ENCODE measurements at places on chromosomes 3 and 15.
A peak's percentile ranks its signal among the peaks of the same experiment; 100 is the strongest.

- no peak for DNase-seq
These were observed 471.2 kb upstream of the TGFBR2 start for GRCh38 chr3:30135190-30135589.

- no peak for DNase-seq
These were observed 31.7 kb downstream of the ATP2C1 start for GRCh38 chr3:130925628-130926027.

GRCh38 chr3:52311576-52312119, 4.5 kb upstream of the DNAH1 start:
- peak; percentile 5 for DNase-seq

DNA sequence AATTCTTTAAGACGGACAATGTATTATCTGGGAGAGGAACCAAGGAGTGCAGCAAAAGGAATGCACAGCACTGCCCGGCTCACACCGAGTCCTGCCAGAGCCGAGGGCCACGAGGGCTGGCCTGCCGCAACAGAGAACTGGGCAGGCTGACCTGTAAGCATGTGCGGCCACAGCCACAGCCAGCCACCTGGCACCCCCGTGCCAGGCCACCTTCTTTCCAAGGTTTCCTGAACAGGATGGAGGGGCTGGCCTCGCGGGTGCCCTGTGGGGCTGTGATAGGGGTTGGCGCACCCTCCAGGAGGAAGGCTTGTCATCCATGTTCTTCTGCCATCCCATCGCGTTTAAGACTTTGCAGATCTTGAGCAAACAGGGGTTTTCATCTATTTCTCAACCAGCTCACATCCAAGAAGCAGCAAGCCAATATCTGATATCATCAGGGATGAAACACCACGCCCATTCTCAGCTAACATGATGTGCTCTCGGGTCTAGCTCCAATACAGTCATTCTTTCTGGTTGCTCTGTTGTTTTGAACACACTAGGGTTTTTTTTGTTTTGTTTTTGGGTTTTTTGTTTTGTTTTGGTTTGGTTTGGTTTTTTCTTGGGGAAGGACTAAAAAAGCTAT, 10.2 kb downstream of the CA12 start:
- DNase-seq = no peak

DNA sequence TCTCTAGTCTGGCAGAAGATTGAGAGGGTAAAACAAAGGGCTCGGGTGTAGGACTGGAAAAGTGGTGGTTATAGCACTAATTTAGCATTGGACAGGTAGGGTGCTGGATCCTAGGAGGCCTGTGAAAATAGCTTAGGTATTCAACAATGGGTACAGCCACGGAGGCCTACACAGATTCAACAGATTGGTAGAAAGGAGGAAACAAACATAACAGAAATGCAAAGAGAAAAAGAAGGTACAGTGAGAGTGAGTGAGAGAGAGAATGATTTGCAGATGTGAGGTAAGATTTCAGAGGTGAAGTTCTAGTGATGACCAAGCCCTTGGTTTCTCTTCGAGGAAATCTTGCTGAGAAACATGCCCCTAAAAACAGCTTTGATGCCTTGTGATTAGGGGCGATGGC, 37.9 kb downstream of the ADIPOQ start:
- DNase-seq = no peak

DNA sequence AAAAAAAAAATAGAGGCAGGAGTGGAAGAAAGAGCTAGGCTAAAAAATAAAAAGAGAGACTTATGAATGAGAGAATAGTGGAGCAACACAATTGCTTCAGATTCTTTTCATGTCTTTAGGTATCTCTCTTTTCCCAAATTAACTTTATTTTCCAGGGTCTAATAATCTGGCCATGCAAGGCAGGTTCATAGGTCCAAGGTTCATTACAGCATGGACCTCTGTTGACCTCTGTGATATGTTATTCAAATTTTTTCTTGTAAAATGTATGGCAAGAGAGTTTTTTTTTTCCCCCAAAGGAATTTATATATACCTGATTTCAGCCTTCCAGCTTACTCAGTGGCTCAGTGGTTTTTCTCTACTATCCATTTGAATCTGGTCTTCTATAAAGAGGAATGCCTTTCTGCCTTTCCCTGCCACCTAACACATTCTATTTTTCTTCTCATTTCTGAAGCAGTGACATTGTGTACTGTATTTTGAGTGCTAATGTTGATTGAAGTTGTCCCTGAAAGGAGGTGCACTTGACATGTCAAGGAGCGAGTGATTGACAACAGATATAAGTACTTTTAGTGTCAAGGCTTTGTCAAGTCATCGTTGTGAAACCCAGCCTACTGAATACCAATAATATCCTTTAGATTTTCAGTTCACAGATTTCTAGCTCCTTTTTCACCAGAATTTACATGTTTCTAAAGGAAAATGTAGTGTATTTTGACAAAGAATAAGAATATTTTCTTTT, 118.5 kb downstream of the MAP2K5 start:
- no peak for DNase-seq

Measured in NCI-H524 (cell line).